Activated naive CD8-positive, alpha-beta T cell treated with anti-CD3 and anti-CD28 coated beads, Interleukin-2, amount 10 ng/mL, durations not matched to agents 7 days and 5 days (primary cell): ENCODE measurements at places on chromosomes 3 and 15.

GRCh38 chr15:100726421-100727190 lies 124.2 kb downstream of the ASB7 start:
- no peak for DNase-seq

DNA sequence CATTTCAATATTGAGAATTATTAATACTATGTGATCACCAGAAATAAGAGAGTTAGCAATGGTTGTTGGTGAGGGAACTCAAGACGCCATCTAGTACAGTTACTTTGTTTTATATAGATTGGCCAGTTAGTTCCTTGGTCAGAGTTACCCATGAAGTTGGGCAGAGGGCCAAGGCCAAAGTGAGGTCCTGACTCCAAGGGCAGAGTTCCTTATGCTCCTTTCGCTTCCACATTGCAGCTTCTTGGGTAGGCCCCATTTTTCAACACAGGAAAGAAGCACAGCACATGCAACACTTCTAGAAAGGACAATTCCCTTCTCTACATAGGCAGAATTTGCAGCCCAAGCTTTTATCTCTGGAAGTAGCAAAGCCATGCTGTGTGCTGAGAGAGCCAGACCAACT lies 178.6 kb downstream of the KCNAB1 start:
- no peak for DNase-seq

DNA sequence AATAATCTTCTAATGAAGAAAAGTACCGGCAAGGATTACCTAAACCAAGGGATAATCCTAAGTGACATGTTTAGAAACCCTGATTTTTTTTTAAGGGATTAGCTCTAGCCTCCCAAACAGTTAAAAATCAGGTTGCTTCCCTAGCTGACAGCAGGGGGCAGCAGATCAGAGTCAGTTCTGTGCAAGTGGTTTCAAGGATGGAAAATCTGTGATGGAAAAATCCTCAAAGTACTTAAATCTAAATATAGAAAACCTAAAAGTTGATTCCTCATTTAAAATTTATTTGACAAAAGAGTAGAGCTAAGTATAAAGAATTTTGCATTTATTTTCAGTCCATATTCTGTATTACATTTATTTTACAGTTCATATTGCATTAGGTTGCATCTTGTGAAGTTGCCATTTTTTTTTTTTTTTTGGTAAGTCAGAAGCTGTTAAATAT lies 107.6 kb downstream of the PEX5L start:
- no peak for DNase-seq

GRCh38 chr15:67102599-67102929 lies 37.2 kb downstream of the SMAD3 start:
- no peak for DNase-seq

- DNase-seq: no peak
Measured at GRCh38 chr15:40450047-40450446, 9.3 kb downstream of the BAHD1 start.

DNA sequence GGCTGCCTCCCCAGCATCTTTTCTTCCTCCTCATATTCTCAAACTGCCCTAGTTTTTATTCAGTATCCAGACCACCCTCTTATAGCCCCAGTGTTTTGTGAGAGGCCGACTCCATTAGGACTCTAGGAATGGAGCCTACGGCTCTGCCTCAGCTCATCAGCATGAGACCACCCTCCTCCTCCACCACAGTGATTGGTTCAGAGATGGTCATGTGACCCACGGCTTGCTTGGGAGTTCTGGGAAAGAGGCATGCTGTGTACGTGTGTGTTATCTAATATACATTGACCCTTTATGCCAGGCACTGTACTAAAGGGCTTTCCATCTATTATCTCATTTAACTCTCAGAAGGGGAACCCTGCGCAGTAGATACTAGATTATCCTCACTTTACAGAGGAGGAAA lies 17.8 kb upstream of the CMTM7 start:
- no peak for DNase-seq
